GM12892 (cell line): ENCODE measurements at places on chromosomes 3 and 15.
A peak's percentile ranks its signal among the peaks of the same experiment; 100 is the strongest.

GRCh38 chr3:13532085-13532484 is 16.8 kb upstream of the FBLN2 start:
- DNase-seq = no peak

DNA sequence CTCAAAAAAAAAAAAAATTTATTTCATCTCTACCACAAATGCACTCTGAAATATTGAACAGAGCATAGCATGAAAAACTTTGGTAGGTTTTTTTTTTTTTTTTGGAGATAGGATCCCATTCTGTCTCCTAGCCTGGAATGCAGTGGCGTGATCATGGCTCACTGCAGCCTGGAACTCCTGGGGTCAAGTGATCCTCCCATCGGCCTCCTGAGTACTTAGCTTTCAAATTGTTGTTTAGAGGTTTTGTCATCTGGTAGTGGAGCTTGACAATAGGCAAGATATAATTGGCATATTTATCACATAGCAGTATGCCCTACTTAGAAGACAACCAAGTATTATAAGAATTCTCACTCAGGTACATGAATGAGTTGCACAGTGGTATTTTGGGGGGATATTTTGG is 234.2 kb upstream of the ST8SIA2 start:
- no peak for DNase-seq

DNA sequence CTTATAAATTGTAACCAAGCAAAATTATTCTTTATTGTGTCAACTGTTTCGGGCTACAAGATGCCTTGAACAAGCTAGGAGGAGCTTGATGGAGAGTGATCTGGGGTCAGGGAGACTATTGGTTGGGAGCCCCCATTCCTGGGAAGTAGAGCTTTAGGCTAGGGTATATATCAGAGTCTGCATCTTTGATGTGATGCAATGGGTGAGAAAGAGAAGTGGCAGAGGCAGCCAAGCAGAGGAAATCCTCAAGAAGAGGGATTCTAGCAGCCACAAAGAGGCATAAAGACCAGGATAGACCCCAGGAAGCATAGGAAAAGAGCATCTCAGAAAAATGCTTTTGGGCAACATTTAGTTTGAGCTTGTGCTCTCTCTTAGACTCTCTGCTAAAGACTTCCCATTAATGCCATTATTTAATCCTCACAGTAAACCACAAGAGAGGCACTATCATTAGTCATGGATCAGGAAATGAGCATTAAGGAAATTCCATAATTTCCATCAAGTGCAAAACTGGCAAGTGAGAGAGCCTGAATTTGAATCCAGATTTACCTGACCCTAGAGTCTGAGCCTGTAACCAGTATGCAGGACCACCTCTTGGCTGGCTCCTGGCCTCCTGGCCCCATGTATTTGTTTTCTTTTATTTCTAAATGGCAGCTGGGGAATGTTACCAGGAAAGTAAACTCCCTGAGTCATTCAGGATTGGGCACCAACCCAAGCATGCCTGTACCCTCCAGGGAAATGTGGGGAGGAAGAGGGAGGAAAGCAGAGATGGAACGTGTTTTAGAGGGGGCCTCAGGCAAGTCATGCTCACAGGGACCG is 118.7 kb downstream of the RPL22L1 start:
- no peak for DNase-seq

DNA sequence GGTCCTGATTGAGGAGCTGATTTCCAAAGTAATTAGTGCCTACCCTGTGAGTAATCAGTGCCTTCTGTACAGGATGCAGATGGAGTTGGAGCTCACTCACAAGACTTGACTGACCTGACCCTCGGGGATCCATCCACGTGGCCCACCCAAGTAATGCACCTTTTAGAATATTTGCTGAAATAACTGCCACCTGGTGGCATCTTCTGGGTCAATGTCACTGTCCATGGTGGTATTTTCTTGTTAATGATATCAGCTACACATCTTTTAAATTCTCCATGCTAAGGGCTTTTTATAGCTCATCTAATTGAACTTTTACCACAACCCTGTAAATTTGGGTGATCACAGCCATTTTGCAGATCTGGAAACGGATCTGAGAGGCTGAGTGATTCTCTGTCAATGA is 74.3 kb upstream of the ANKRD34C start:
- no peak for DNase-seq

GRCh38 chr3:100941451-100941850 is 51.8 kb downstream of the ABI3BP start:
- DNase-seq = no peak

- no peak for DNase-seq
These were observed 30.1 kb upstream of the XIRP1 start for GRCh38 chr3:39222462-39222861.

DNA sequence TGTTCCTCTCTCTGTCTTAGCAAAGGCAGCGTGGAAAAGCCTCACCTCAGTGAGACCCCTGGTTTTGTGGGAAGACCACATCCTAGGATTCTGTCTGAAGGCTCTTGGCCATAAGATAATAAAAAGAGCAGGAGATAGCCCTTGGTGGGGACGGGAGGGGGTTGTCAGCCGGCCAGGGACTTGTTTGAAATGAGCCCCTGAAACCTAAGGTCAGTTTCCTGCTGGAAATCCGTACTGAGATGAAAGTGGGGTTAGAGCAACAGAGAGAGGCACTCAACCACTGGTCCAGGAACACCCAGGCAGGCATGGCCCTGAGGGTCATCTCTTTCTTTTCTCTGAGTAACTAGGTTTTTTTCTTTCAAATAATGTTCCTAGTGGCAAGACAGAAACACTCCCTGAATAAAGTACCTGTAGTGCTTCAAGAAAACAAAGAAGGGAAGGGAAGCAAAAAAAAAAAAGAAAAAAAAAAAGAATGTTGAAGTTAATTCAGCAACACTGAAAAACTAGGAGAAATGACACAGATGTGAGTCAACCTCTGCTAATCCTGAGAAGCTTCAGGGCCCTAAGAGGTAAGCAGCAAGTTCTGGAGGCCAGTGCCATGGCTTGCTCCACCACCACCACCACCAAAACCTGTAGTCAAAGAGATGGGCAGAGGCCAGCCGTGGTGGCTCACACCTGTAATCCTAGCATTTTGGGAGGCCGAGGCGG is 3.2 kb downstream of the ITGB5 start:
- no peak for DNase-seq

DNA sequence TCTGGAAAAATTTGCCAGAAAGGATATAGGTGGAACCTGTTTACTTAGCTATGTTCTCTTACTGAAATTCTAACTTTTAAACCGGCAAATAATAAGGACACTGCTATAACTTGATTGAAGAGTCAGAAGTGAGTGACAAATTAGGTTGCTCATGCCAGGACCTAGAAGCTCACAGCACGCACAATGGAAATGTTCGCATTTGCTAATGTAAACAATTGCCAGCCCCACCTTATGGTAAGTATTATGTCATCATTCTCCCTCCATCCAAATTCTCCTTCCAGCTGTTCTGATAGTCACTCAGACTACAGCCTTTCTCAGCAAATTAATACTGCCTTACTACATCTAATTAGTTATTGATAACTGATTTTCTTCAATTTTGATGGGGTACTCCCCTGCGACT is 4.8 kb upstream of the STXBP5L start:
- DNase-seq = no peak

GRCh38 chr3:23726811-23727548 is 78.8 kb upstream of the UBE2E1 start:
- no peak for DNase-seq

DNA sequence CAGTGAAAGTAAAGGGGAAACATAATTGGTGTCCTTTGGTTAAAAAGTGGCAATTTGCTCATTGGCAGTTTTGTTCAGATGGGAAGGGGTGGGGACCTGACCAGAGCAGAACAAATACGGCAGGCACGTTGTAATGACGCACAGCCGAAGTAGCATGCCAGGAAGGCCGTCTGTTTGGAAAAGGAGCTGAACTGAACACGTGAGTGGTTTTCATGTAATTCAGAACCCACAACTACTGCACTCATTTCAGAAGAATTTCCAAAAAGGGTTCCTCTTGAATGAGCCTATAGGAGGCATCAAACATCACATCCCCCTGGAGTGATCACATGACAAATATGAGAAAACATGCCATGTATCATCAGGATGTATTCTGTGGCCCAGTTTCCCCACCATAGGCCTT is 42.9 kb upstream of the LMCD1 start:
- no peak for DNase-seq

DNA sequence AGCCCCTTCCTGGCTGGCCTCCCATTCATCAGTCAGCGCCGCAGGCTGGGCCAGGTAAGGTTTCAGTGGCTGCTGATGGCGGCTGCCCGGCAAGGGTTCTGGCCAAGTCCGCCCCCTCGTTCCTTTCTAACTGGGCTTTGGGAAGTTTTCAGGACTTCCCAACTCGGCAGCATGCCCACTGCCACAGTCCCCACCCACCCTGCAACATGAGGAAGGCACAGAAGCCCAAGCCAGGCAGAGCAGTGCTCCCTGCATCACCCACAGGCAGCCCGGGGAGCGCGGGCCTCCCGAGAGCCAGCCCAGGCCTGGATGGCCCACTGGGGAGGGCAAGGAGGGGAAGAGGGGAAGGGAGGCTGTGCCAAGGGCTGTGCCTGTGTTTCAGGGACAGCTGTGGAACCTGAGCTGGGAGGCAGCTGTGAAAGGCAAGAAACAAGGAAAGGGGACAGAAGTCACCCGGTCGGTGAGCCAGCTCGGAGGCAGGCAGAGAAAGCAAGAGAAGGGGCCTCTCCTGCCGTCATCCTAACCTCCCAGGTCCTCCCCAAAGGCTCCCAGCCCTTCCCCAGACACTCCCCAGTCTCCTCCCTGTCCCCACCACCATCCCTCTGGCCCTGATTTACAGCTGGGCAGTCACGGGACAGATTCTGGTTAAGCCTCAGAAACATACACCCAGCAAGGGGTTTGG is 73.9 kb downstream of the CPN2 start:
- DNase-seq = no peak

DNA sequence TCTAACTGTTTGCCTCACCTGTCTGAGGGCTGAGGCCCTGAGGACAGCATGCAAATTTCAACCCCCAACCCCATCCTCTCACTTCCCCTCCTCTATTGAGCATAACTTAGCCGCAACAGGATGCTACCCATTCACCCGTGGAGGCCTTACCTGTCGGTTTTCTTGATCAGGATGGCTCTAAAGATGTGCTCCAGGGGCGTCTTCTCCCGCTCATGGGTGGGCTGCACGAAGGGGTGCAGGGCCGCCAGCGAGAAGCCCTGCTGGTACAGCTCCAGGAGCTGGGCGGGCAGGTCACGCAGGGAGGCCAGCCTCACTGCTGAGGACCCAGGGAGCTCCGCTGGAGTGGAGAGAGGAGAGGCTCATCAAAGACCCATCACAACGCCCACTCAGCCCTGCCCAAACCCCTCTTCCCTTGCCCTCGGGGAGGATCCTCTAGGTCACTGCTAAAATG is 79.8 kb downstream of the RFTN1 start:
- DNase-seq = peak; percentile 24

DNA sequence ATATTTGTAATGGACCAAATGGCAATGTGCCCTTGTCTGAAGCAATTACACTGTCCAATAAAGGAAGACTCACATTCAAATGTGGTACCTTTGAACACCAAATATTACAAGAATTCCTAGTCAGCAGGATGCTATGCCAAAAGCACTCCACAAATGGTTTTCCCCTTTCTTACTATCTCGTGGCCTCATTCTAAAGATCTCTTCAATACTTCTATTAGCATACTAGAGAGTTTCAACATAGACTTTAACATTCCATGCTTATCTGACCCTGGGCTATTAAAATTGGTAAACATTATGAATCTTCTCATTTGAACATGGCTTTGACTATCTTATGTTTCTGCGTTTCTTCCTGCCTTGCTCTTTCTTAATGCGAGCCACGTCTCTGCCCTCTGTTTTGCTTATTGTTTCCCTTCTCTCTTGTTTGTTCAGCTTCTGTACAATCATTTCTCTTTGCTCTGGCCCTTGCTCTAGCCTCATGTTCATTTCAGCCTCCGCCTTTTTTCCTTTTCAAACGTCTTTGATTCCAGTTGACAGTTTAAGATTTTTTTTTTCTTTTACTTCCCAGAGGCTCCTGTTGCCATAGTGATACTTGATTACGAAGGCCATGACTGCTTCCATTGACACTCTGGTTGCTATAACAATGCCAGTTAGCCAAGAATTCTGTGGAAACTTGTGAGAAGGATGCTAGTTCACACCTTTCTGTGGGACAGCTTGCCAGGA is 49.5 kb upstream of the SLC9A9 start:
- no peak for DNase-seq

DNA sequence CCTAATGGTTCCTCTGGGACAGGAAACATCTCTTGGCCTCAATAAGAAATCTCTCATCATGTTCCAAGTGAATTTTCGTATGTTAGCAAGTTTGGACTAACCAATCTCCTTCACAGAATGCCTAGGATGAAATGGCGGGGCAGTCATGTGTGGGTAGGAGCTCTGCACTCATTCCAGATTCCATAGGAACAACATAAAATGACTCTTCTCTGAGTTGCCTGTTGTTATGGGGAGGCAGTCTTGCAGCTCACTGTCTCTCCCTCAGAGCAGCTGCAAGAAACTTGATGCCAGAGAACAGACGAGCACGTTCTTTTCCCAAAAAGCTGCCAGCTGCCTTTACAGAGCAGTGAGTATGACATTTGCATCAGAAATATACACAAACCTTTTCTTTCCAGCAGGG is 34.1 kb downstream of the SPATA12 start:
- DNase-seq = no peak

- DNase-seq = no peak
These were observed 521.8 kb upstream of the CNTN3 start for GRCh38 chr3:75136100-75136897.

GRCh38 chr3:196192524-196193051 is 18.6 kb downstream of the ZDHHC19 start:
- no peak for DNase-seq

- no peak for DNase-seq
These were observed 246.9 kb downstream of the ZIC1 start for GRCh38 chr3:147656023-147656422.

- no peak for DNase-seq
These were observed 11.1 kb downstream of the GP5 start for GRCh38 chr3:194387926-194388418.

DNA sequence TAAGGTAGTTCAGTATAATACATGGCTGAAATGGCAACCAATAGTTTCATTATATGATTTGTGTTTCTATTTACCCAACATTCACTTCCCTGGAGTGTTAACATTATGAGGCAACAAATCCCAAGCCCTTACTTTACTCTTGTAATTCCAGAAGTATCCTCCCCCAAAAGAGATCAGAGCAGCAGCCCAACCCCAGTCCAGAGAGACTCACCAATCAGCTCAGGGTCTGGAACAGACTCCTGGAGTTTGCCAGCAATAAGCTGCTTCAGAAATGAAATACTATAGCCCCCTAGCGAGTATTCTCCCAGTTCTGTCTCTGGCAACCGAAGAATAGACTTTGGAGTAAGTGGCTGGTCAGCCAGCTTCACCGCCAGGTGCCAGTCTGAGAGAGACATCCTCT is 2.5 kb downstream of the UBL7 start:
- no peak for DNase-seq

- DNase-seq = no peak
These were observed 159.5 kb upstream of the TBC1D5 start for GRCh38 chr3:17901893-17902292.

- no peak for DNase-seq
These were observed 505.8 kb downstream of the EPHA3 start for GRCh38 chr3:89613241-89613640.

DNA sequence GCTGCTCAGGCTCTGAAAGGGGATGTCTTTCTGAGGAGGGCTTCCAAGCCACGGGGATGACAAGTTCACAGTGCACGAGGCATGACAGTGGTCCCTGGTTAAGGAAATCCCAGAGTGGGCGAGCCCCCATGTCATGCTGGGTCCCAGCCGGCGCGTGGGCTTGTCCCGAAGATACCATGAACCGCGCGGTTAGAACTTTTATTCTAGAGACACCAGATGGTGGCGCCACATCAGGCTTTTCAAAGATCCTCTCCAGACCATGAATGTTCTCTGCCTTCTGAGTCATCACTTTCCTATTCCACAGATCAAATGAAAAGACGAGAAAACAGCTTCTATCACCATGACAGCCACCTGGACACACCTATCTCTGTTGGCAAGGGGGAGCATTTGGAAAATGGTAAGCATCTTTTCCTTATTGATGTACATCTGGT is 227.8 kb upstream of the LYSMD4 start:
- DNase-seq = no peak
